ENCODE measurements at places on chromosomes 7 and 10.

DNA sequence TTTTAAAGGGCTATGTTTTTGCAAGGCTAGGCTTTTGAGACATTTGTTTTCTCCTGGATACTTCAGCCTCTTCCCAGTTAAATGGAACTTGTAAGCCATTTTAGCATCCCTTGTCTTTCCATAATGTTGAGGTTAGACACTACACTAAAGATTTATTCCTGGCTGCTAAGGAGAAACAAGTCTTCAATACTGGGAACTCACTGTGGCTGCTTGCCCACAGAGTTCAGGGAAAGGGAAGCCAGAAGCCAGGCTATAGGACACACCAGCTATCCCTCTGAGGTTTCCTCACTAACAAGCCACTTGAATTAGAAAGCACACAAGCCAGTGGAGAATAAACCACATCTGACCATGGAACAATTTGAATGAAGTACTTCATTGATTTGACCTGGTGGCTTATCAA is 421.7 kb upstream of the CHRM2 start:
- no peak for DNase-seq

- DNase-seq = peak; percentile 90
Measured at GRCh38 chr7:101598422-101598985, 30.6 kb downstream of the MYL10 start.

GRCh38 chr7:143902332-143902899 is 440 bp upstream of the TCAF1 start:
- DNase-seq = no peak

DNA sequence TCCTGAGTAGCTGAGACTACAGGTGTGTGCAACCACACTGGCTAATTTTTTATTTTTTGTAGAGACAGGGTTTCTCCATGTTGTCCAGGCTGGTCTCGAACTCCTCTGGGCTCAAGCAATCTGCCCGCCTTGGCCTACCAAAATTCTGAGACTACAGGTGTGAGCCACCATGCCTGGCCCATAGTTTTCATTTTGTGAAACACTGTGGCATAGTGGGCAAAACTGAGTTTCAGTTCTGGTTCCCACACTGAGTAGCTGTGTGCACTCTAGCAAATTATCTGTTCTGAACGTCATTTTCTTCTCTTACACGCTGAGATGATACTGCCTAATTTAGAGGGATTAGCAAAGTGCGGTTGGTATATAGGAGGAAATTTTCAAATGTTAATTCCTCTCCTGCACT is 13.5 kb downstream of the ATP5MK start:
- DNase-seq = no peak

DNA sequence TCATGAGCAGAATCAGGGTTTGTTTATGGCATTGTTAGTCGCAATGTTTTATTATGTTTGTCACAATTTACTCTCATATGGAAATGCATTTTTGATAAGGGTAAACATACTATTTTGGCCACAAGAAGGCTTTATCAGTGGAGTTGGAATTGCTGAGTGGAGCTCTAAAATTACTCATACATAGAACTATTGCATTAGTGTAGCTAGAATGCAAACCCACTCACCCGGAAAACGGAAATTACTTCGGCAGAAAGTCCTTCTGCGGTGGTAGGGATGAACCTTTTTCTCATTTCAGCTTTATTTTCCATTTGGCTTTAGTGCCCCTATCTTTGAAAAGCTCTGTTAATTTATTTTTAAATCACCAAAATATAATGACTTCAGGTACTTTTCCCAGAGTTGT is 42.8 kb upstream of the NPY start:
- DNase-seq = no peak

- DNase-seq = no peak
Measured at GRCh38 chr7:100122568-100122967, 3.1 kb downstream of the CNPY4 start.

- no peak for DNase-seq
Measured at GRCh38 chr7:157874870-157875229, 538.0 kb downstream of the DNAJB6 start.

GRCh38 chr7:117012696-117013095 is 59.4 kb downstream of the ST7 start:
- peak; percentile 57 for DNase-seq

- no peak for DNase-seq
Measured at GRCh38 chr7:37820708-37821468, 27.5 kb upstream of the NME8 start.

GRCh38 chr10:46052791-46053375 is 6.8 kb upstream of the MSMB start:
- no peak for DNase-seq

DNA sequence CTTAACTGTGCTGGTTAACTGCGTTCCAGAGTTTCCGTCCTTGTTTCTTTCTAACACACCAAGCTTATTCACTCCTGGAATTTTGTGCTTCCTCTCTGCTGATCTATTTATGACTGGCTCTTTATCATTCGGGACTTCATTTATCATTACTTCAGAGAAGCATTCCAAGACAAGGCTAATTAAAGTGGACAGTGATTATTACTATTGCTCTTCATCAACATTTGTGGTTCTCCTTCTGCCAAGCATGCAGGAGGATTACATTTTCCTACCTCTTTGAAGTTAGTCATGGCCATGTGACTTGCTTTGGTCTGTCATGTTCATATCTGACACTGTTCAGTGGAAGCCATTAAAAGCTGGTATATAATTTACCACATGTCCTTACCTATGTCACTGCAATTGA is 172.4 kb upstream of the AGR3 start:
- DNase-seq = peak; percentile 48

- DNase-seq = no peak
Measured at GRCh38 chr7:142793156-142793555, 22.4 kb downstream of the PRSS2 start.

DNA sequence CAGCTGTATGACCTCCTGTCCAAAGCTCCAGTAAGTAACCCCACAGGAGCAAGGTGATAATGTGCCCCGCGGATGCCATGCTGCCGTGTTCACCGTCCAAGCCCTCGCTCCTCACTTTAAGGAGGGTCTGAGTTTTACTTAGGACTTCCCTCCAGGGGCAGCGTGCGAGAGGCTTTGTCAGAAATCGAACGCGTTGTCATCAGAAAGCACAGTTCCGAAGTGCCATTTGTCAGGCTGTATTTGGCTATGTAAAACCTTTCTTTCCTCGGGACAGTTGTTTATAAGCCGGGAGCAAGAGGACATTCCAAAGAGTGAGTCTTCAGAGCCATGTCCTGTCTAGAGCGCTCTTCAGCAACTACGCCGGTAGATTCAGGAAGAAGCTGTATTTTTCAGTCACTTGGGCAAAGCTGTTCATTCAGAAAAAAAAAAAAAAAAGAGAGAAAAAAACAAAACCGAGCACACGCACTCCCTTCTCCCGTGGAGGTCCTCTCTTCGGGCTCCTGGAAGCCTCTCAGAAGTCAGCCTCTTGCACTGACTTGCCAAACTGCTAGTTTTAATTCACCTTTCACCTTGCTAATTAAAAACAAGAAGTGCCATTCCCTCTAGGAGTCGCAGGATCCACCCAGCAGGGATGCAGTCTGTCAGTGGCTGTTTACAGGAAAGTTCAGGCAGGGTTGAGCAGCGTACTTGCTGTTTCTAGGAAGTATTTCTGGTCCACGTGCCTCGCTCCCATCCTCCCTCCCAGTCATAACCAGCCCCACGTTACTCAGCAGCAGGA is at the start of gene SEMA3E:
TSS of gene SEMA3E (minus strand) at position 676 of the 778 bp plus-strand sequence.
- DNase-seq = peak; percentile 51

DNA sequence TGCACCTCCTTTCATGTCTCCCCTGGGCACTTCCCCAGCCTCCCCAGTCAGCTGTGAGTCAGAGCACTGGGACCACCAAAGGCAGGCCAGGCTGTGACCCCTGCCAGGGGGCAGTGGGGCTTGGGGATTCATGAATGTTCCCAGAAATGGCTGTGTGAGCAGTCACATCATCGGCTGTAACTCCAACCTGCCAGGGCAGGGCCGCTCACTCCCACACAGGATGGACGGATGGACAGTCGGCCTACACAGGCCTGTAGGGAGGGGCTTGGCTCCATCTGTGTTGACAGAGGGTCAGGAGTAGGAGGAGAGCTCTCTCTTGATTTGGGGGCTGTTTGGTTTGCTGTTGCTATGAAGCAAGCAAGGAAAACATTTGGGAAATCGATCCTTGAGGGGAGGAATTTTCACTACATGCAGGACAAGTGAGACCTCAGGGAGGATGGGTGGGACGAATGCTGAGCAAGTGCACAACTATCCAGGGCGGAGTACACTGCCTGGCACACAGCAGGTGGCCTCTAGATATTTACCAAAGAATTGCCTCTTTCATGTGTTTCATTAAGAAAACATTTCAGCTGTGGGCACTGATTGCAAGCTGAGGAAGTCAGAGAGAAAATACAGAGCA is 2.9 kb upstream of the IGFBP1 start:
- no peak for DNase-seq

- no peak for DNase-seq
Measured at GRCh38 chr10:125049216-125049881, 107.4 kb downstream of the ZRANB1 start.

DNA sequence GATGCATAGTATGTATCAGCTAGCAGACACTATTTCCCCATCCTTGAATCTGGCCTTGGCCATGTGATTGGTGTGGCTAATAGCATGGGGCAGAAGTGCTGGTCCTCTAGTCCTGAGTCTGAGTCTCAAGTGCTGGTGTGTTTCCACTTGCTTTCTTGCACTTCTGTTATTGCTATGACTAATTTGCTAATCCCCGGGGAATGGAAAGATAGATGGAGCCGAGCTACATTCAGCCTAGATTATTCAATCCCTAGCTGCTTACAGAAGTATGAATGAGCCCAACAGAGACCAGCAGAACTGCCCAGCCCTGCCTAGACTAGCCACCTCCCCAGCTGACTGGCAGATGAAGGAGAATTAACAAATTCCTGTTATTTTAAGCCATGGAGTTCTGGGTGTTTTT is 53.2 kb upstream of the SYPL1 start:
- no peak for DNase-seq
